GM23248 (cell line): ENCODE measurements at places on chromosomes 11 and 22. TPM values are rescaled to one million over a fixed set of nuclear protein-coding genes. Genes with fewer than 3 reads are reported as not detected.

- DNase-seq = no peak
These were observed 1.6 kb upstream of the HORMAD2 start for GRCh38 chr22:30078320-30079311.

GRCh38 chr11:14413307-14414069 is 54.5 kb upstream of the RRAS2 start:
- peak; percentile 89 for DNase-seq

DNA sequence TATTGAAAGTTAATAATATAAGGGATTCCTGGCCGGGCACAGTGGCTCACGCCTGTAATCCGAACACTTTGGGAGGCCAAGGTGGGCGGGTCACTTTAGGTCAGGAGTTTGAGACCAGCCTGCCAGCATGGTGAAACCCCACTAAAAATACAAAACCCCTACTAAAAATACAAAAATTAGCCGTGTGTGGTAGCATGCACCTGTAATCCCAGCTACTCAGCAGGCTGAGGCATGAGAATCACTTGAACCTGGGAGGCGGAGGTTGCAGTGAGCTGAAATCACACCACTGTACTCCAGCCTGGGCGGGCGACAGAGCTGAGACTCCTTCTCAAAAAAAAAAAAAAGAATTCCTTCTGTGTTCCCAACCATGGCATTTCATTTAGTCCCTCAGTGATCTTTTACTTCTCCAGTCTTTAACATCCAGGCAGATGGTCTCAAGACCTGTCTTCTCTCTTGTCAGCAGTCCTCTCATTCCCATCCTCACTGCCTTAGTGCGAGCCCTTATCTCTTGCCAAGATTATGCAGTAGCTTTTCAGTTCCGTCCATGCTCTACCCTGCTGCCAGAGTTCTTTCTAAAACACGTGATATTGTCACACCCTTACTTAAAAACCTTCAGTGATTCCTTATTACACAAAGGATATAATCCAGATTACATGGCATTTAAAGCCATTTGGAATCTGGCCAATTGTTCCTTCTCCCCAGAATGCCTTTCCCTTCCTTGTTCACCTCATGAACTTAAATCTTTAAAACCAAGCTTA is 17.9 kb downstream of the RTN3 start:
- no peak for DNase-seq

GRCh38 chr22:36765131-36765942 is 10.6 kb downstream of the IFT27 start:
- DNase-seq = no peak

- DNase-seq = peak; percentile 72
These were observed 78.4 kb upstream of the WNT7B start for GRCh38 chr22:46055181-46055875.

KRTAP5-8 gene
- total RNA-seq = not detected in 2 replicates

GRCh38 chr11:77127235-77127911 is 673 bp upstream of the MYO7A start:
- DNase-seq = peak; percentile 76

DNA sequence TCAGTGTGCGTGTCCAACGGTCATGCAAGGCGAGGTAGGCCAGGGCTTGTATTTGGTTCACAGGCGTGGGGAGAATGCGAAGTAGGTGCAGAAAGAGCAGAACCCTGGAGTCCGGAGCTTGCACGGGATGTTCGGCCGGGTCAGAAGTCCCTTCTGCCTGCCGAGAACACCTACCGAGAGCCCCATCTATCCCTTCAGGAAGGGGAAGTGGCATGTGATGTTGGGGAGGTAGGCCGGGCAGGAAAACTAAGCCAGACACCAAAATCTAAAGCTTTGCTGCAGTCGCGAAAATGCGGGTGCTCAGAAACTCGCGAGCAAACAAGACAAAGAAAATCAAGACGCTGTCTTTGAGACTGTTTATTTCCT is 435 bp upstream of the TAF6L start:
- peak; percentile 65 for DNase-seq

DNA sequence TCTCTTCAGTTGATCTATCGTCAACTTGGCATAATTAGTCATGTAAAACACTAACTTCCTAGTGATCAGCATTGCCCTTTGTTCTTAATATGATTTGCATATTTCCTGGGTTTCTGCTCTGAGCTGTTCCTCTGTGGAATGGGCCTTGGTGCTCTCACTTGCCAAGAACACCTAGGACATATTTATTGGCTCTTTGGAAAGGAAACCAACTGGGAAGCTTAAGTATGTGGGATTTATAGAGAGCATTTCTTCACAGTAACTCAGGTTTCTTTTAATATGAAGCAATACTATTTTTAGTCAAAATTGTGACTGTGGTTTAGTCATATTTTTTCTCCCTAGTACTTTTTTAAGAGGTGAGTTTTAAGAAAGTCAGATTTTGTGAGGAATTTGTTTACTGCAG is 28.8 kb downstream of the FAT3 start:
- DNase-seq = peak; percentile 10

XPNPEP3 gene
- total RNA-seq = 11.3 and 13.8 TPM in 2 replicates

DNA sequence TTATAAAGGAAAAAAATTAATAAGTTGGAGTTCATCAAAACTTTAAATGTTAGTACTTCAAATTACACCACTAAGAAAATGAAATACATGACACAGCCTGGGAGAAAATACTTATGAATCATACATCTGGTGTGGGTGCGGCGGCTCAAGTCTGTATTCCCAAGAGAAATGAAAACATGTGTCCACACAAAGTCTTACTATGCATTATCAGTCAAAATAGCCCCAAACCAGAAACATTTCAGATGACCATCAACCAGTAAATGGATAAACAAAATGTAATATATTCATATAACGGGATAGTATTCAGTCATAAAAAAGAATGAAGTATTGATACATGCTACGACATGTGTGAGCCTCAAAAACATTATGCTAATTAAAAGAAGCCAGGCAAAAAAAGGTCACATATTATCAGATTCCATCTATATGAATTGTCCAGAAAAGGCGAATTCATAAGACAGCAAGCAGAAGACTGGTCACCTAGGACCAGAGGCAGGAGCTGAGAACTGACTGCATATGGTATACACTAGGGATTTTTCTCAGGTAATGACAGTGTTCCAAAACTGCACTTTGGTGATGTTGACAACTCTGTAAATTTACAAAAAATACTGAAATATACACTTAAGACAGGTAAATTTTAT is 5.3 kb upstream of the AKIP1 start:
- DNase-seq = peak; percentile 96

MMP27 gene
- not detected in 2 replicates for total RNA-seq

- DNase-seq = peak; percentile 89
These were observed 209.2 kb upstream of the SORL1-AS1 start for GRCh38 chr11:121661880-121662486.

DNA sequence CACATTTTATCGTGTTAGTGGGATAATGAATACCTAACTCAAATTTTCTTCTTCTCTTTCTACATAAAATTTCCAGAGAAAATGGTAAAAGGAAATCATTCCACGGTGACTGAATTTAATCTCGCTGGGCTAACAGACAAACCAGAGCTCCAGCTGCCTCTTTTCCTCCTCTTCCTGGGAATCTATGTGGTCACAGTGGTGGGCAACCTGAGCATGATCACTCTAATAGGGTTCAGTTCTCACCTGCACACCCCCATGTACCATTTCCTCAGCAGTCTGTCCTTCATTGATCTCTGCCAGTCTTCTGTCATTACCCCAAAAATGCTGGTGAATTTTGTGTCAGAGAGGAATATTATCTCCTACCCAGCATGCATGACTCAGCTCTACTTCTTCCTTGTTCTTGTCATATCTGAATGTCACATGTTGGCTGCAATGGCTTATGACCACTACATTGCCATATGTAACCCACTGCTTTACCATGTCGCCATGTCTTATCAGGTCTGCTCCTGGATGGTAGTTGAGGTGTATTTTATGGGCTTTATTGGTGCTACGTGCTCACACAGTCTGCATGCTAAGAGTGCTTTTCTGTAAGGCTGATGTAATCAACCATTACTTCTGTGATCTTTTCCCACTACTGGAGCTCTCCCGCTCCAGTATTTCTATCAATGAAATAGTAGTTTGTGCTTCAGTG is 24.1 kb downstream of the OR10D3 start:
- no peak for DNase-seq

DNA sequence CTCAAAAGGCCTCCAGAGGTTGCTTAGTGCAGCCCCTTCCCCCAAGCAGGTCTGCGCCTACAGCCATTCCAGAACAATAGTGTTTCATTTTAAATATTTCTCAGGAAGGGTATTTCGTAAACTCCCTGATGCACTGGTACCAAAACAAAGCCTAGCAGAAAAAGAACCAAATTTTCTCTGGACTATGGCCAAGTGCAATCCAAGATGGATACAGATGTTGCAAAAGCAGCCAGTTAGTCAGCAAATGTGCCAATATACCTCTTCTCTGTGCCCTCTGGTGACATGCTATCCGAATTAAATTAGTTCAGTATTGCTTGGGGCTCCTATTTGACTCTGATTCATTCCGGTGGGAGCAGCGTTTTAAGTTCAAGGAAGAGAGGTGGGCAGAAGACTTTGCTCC is 247.8 kb downstream of the NTM start:
- DNase-seq = peak; percentile 81

DNA sequence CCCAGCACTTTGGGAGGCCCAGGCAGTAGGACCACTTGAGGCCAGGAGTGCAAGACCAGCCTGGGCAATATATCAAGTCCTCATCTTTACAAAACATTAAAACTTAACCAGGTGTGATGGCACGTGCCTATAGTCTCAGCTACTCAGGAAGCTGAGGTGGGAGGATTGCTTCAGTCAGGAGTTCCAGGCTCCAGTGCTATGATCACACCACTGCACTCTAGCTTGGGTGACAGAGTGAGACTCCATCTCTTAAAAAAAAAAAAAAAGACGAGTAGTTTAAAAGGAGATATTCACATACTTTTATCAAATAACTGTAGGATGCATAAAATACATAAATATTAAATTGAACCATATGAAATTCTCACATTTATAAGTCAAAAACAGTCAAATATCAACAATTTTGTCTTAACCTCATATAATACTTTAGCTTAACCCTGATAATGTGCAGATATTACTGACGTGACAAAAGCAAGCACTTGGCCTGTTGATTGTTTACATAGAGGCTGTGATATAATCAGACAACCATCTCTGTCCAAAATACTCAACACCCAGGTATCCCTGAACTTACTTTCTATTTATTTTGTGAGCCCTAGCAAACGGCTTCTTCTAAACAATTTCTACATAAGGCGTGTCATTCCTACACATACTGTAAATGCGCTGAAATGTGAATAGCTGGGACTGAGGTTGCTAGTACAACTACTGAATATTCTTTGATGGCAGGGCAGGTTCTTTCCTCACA is 57.0 kb downstream of the PRCP start:
- no peak for DNase-seq

GRCh38 chr22:39179401-39179827 is 26.9 kb upstream of the CBX7 start:
- no peak for DNase-seq

DNA sequence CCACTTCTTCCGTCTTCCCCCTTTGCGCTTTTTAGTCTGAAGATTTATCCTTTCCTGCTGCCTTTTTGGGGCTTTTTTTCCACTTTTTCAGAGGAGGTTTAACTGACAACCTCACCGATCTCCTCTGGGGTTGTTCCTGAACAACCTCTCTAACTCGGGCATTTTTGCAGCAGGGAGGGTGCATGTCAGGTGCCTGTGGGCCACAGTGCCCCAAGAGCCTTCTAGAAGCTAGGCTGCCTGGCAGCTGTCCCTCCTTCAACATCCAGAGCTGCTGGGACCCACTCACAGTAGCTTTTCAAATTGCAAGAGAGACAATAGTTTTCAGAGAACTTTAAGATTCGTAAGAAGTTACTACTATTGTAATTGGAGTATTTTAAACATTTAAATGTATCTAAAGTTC is 1112.4 kb upstream of the CNTN5 start:
- DNase-seq = no peak

DNA sequence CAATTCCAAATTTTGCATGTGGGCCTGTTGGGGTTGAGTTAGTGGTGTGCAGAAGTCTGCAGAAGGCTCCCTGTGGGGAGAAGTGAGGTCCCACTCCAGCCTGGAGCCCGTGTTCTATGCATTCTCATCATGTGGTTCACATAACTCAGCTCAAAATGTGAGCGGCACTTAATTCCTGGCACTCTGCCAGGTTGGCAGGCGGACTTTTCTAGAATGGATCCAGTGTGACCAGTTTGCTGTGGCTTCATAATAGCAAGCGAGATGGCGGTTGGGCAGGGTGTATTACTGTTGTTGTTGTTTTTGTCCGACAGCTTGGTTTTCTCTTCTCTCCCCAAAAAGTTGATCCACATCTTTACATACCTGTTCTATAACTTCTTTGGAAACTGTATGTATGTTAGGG is 146.8 kb upstream of the TTC12 start:
- no peak for DNase-seq

OR10V1 gene
- not detected in 2 replicates for total RNA-seq

OR52N4 gene
- 0.43 TPM in 1 of 2 replicates, not detected in the other for total RNA-seq
